ENCODE measurements at places on chromosomes 3 and 15. TPM values are rescaled to one million over a fixed set of nuclear protein-coding genes. Genes with fewer than 3 reads are reported as not detected.
A peak's percentile ranks its signal among the peaks of the same experiment; 100 is the strongest.

- H3K27me3 ChIP-seq = no peaks in the 10 kb centered on the region
- H3K36me3 ChIP-seq = no peaks in the 10 kb centered on the region
- H3K27ac ChIP-seq = no peak overlapping the region
Observed at GRCh38 chr15:69931156-69931555, 166.6 kb downstream of the TLE3 start.

DNA sequence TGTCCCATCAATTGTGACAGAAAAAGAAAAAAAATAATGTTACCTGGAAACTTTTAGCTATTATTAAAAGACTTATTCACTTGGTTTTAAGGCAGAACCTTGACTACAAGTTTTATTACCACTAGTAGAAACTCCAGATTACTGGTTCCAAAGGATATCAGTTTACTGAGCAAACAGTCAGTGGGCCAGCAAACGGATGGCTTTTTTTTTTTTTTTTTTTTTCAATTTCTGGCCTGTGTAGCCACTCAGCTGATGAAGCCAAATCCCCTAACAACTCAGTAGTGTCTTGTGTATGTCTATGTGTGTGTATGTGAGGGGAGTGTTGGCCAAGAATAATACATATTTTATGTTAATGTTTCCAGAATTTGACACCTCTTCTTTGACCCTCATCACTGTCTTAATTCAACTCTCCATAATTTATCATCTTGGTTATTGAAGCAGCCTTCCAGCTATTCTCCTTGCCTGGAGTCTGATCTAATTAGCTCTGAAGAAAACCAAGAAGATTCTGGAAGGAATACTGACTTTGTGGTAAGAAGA, 724.9 kb downstream of the NSUN3 start:
- no peak overlapping the region for H3K4me3 ChIP-seq
- H3K4me1 ChIP-seq = no peaks in the 10 kb centered on the region
- H3K27me3 ChIP-seq = no peaks in the 10 kb centered on the region
- DNase-seq = no peak
- H3K27ac ChIP-seq = no peak overlapping the region

DNA sequence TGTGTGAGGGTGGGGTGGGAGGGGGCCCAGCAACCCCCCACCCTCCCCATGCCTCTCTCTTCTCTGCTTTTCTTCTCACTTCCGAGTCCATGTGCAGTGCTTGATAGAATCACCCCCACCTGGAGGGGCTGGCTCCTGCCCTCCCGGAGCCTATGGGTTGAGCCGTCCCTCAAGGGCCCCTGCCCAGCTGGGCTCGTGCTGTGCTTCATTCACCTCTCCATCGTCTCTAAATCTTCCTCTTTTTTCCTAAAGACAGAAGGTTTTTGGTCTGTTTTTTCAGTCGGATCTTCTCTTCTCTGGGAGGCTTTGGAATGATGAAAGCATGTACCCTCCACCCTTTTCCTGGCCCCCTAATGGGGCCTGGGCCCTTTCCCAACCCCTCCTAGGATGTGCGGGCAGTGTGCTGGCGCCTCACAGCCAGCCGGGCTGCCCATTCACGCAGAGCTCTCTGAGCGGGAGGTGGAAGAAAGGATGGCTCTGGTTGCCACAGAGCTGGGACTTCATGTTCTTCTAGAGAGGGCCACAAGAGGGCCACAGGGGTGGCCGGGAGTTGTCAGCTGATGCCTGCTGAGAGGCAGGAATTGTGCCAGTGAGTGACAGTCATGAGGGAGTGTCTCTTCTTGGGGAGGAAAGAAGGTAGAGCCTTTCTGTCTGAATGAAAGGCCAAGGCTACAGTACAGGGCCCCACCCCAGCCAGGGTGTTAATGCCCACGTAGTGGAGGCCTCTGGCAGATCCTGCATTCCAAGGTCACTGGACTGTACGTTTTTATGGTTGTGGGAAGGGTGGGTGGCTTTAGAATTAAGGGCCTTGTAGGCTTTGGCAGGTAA, 8.1 kb downstream of the FAM131A start:
- peaks cover 14% of the 10 kb centered on the region for H3K36me3 ChIP-seq
- peak overlapping the region; percentile 9 for H3K27ac ChIP-seq
- H3K27me3 ChIP-seq = no peaks in the 10 kb centered on the region
- DNase-seq = no peak
- no peak overlapping the region for H3K4me3 ChIP-seq

DNA sequence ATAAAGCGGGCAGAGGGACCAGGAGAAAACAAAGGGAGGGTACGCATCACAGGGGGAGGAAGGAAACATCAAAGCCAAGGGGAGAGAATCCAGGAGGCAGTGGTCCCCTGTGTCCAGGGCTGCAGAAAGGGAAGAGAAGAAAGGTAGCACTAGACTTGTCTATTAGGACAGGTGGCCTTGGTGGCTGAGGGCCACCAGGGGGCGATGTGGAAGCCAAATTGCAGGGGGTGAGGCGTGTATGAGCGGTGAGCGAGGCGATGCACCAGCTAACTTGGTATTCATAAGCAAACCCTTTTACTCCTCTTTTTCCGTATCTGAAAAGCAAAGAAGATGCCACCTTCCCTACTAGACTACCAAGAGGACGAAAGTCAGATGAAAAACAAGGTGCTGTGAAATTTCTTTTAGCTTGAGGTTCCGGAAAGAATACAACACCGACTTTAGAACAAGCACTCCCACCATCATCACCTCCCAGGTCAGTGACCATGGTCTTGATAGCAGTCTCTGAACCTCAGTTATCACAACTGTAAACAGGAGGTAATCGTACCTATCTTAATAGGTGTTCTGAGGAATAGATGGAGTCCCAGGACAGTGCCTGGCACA, 654.4 kb upstream of the ADAMTS9 start:
- H3K4me1 ChIP-seq = no peaks in the 10 kb centered on the region
- no peak for DNase-seq
- no peaks in the 10 kb centered on the region for H3K36me3 ChIP-seq
- H3K27ac ChIP-seq = no peak overlapping the region

- H3K4me3 ChIP-seq = peak overlapping the region; percentile 53
- no peak for DNase-seq
- peaks cover 14% of the 10 kb centered on the region for H3K4me1 ChIP-seq
- no peaks in the 10 kb centered on the region for H3K36me3 ChIP-seq
- H3K27ac ChIP-seq = peak overlapping the region; percentile 51
- H3K27me3 ChIP-seq = no peaks in the 10 kb centered on the region
Observed at GRCh38 chr3:160448845-160449635, 546 bp downstream of the TRIM59 start.

DNA sequence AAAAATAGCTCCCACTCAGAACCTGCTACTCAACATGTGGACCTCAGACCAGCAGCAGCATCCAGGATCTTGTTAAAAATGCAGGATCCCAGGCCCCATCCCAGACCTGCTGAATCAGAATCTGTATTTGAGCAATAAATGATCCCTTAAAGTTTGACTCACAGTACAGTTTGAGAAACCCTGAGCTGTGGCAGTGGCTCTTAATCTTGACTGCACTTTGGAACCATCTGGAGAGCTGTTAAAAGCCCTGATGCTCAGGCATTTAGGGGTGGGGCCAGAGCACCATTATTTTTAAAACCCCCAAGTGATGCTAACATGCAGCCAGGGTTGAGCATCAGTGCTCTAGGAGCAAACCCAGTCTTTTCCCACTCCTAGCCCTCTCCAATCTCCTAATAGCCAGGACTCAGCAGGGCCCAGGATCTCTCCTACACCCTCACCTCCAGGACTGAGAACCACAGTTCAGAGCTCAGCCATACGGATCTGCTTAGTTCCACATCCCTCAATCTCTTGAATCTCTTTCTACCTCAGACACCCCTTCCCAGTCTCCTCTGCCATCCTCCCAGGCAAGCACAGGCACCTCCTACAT, 10.2 kb downstream of the RFTN1 start:
- H3K27ac ChIP-seq = no peak overlapping the region
- no peak overlapping the region for H3K4me3 ChIP-seq
- H3K36me3 ChIP-seq = no peaks in the 10 kb centered on the region
- no peak for DNase-seq
- H3K4me1 ChIP-seq = peaks cover 3% of the 10 kb centered on the region
- H3K27me3 ChIP-seq = no peaks in the 10 kb centered on the region

DNA sequence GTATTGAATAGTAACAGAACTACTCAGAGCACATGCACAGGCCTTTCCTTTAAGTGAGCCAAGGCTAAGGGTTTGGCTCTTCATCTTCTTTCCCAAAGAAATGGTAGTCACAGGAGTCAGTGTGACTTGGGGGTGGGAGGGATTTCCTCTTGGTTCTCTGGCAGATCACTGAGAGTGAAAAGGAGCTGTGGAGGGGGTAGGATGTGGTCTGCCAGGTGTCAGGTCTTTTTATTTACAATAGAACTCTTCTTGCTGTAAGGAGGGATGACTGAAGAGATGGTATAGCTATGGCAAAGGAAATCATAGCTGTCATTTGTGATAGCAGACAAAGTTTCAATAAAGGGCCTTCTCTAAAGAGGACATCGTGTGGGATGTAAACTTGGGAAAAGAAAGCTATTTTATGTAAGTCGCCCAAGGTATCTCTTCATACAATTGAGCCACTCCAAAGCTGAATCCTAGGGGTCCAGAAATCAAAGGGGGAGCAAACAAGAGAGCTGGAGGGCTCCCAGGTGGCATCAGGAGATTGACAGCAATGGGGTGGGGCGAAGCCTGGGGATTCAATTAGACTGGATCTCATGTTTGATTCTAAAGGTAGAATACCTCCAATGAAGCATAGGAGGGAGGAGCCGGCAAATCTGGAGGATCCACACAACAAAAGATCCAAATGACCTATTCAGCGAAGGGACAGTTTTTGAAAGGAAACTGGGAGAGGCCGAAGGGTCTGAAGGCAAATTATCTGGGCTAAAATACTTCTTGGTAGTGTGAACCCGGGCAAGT, 20.0 kb upstream of the CHD2 start:
- no peaks in the 10 kb centered on the region for H3K36me3 ChIP-seq
- DNase-seq = no peak
- peaks cover 13% of the 10 kb centered on the region for H3K4me1 ChIP-seq
- H3K4me3 ChIP-seq = no peak overlapping the region

- no peaks in the 10 kb centered on the region for H3K36me3 ChIP-seq
- no peak overlapping the region for H3K4me3 ChIP-seq
- H3K27me3 ChIP-seq = no peaks in the 10 kb centered on the region
- no peak overlapping the region for H3K27ac ChIP-seq
- H3K4me1 ChIP-seq = no peaks in the 10 kb centered on the region
Observed at GRCh38 chr3:87895983-87896382, 162.8 kb downstream of the CGGBP1 start.

- no peak overlapping the region for H3K4me3 ChIP-seq
- no peaks in the 10 kb centered on the region for H3K4me1 ChIP-seq
- H3K36me3 ChIP-seq = no peaks in the 10 kb centered on the region
- no peaks in the 10 kb centered on the region for H3K27me3 ChIP-seq
Observed at GRCh38 chr3:115108614-115109013, 38.5 kb downstream of the ZBTB20 start.

- no peaks in the 10 kb centered on the region for H3K27me3 ChIP-seq
- no peak overlapping the region for H3K4me3 ChIP-seq
- H3K27ac ChIP-seq = no peak overlapping the region
- H3K36me3 ChIP-seq = no peaks in the 10 kb centered on the region
- no peaks in the 10 kb centered on the region for H3K4me1 ChIP-seq
- no peak for DNase-seq
Observed at GRCh38 chr3:21781355-21781754, 30.3 kb upstream of the ZNF385D start.

- no peak overlapping the region for H3K27ac ChIP-seq
- no peaks in the 10 kb centered on the region for H3K27me3 ChIP-seq
- H3K36me3 ChIP-seq = no peaks in the 10 kb centered on the region
- H3K4me1 ChIP-seq = no peaks in the 10 kb centered on the region
Observed at GRCh38 chr3:39651993-39652739, 157.2 kb upstream of the MYRIP start.

CCDC12 gene
- total RNA-seq = 55.5 TPM

CASR gene
- total RNA-seq = not detected

TLR9 gene
- total RNA-seq = not detected

NR1D2 gene
- total RNA-seq = 19.4 TPM

TRANK1 gene
- 17.7 TPM for total RNA-seq

GLT8D1 gene
- total RNA-seq = 29.7 TPM

CFAP20DC gene
- 5.4 TPM for total RNA-seq
